NCI-H345 (cell line): ENCODE measurements at places on chromosomes 16 and 17.

DNA sequence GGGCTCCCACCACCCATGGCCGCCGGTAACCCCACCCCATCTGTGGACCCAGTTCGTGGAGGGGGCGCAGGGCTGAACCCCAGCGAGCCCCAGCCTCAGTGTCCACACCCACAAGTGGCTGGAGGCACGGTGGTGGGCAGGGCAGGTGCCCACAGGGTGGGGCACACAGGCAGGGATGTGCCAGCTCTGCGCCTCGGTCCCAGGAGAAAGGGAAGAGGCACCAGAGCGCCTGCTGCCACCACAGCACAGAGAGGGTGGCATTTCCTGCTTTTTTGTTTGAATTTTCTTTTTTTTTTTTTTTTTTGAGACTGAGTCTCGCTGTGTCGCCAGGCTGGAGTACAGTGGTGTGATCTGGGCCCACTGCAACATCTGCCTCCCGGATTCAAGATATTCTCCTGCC, 19.0 kb downstream of the ZFPM1 start:
- DNase-seq: no peak

DNA sequence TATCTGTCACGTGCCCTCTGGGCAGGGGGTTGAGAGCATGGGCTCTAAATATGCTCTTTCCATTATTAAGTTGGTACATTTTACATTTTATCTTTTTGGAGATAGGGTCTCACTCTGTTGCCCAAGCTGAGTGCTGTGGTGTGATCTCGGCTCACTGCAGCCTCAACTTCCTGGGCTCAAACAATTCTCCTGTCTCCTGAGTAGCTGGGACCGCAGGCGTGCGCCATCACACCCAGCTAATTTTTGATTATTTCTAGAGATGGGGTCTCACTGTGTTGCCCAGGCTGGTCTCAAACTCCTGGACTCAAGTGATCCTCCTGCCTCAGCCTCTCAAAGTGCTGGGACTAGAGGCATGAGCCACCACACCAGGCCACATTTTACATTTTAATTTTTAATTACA, 43.9 kb upstream of the KDM6B start:
- no peak for DNase-seq

DNA sequence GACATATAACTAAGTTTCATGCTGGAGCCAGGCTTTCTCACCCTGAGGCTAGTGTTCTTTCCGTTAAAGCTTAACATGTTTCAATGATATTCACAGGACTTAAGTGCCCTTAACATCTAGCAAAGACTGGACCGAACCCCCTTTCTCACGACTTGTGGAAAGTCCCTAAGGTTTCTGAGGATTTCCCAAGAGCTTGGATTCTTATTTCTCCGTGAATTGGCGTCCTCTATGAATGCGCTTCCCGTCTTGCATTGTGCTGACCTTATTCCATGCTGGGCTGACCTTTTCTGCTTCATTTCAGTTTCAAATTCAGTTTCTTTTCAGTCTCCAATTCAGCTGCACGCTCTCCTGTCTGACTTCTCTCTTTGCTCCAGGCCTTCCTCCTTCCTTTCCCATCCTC, 206.4 kb downstream of the HS3ST3A1 start:
- no peak for DNase-seq

DNA sequence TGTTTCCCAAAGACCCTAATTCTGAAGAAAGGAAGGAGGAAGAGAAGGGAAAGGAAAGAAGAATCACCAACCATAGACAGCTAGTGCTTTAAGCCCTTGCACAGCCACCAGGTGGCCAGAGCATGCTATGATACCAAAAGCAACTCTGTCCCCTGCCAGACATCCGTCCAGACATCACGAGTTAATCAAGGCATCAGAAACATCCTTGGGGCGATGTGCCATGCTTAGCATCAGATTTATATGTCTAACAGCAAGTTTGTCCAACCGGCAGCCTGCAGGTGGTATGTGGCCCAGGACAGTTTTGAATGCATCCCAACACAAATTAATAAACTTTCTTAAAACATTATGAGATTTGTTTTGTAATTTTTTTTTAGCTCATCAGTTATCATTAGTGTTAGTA, 2.9 kb upstream of the CRYBA1 start:
- DNase-seq: no peak

DNA sequence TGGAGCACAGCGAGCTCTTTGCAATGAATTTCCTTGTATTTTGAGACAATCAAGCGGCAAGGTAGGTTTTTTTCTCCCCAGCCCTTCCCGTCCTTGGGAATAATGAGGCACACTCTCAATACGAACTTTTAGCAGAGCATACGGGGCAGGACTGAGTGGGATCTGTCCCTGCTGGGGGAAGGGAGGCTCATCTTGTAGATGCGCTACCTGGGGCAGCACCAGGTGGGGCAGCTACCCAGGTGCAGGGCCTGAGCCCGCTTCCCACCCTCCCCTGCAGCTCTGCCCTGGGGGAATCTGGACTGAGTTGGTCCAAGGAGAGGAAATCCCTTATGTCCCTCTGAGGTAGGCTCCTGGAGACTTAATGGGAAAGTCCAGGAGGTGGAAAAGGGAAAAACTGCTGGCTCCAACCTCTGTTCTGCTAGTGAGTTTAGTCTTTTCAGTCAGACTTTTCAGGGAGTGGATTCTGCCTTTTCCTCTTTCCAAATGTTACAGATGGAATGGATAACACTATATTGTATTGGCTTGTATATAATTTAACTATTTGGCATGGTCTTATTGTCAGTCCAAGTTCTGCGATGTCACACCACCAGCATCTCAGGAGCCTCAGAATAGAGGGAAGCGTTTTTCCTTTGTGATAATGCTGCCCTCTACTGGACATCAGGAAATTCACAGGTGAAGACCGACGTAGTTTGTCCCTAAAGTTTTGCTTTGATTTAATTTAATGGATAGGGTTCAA, 9.6 kb upstream of the CES1 start:
- peak; percentile 12 for DNase-seq

DNA sequence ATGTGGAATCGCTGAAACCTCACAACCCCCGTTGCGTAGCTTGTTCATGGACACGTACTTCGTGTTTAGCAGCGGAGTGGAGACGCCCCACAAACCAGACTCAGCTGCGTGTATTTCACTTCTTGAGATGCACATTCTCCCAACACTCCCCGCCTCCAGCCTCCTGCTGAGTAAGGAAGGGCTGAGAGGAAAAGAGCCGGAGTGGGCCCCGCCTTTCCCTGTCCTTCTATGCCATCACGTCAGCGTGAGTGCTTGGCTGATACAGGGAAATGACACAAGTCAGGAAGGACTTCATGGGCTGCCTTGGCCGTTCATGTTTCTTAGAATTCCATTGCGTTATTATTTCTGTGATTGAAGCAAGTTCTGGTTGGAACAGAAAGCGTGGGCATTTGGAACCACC, 68.6 kb upstream of the CBX4 start:
- no peak for DNase-seq

DNA sequence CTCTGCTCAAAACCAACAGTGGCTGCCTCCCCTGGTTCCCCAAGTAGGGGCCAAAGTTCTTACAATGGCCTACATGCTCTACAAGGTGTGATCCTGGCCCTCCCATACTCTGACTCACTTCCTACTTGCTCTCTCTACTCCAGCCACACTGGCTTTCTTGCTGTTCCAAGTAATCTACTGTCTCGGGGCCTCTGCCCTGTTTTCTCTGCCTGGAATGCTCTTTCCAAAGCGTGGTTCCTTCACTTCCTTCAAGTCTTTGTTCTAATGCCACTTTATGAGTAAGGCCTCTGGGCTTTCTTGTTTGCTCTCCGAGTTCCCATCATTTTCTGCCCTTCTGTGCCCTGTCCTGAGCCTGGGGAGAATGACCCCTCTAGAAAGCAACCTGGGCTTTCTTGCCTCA, 4.1 kb upstream of the CDH3 start:
- DNase-seq: no peak

DNA sequence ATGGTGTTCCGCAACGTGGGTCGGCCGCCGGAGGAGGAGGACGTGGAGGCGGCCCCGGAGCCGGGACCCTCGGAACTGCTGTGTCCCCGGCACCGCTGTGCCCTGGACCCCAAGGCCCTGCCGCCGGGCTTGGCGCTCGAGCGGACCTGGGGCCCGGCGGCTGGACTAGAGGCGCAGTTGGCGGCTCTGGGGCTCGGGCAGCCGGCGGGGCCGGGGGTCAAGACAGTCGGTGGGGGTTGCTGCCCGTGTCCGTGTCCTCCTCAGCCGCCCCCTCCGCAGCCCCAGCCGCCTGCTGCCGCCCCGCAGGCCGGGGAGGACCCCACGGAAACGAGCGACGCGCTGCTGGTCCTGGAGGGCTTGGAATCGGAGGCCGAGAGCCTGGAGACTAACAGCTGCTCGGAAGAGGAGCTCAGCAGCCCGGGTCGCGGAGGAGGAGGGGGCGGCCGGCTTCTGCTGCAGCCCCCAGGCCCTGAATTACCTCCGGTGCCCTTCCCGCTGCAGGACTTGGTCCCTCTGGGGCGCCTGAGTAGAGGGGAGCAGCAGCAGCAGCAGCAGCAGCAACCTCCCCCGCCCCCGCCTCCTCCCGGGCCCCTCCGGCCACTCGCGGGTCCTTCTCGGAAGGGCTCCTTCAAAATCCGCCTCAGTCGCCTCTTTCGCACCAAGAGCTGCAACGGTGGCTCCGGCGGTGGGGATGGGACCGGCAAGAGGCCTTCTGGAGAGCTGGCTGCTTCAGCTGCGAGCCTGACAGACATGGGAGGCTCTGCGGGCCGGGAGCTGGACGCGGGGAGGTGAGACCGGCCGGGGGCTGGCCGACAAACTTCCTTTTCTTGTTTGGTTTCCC, 821 bp downstream of the SOCS7 start:
- DNase-seq: no peak

DNA sequence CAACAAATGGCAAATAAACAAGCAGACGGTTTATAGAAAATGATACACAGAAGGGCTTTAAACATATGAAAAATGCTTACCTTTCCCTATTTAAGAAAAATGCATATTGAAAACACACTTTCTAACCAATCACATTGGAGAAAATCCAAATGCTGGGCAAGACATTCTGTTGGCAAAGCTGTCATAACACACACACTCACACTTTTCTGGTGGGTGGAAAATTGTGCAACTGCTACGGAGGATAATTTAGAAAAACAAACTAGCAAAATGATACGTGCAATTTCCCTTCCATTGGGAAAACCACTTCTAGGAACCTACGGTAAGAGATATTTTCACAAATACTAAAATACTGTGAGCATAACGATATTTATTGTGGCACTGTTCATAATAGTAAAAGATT, 9.8 kb upstream of the MYH3 start:
- no peak for DNase-seq

GRCh38 chr17:10661437-10661836, 4.3 kb upstream of the MYH3 start:
- no peak for DNase-seq

GRCh38 chr16:46974352-46974751, 878 bp upstream of the DNAJA2 start:
- peak; percentile 2 for DNase-seq

- DNase-seq: no peak
These were observed 80.5 kb downstream of the ZNF778 start for GRCh38 chr16:89297910-89298545.

DNA sequence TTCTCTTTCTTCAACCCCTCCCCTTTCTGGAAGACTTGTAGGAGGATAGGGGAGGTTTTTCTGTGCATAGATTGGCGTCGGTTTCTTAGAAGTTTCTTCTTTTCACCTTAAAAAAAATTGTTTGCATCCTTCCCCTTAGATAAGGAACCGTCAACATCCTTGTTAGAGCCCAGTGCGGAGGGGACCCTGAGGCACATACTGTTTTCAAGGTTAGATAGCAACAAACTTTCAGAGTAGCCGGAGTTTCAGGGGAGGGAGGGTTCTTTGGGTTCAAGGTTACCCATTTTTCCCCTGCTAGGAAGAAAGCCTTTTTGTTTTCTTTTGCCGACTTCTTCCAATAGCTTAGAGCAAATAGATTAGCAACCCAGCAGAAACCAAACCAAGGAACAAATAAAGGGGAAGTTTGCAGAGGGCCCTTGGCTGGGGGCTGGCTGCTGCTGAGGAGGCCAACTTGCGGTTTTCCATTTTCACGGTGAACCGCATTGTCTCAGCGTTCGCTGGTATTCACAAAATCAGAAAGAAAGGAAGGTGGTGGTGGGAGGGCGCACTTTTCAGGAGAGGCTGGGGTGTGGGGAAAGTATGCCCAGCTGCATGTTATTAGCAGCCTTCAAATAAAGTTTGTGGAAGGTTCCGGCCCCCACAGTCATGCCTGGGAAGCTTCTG, 28.8 kb downstream of the MSI2 start:
- DNase-seq: no peak

DNA sequence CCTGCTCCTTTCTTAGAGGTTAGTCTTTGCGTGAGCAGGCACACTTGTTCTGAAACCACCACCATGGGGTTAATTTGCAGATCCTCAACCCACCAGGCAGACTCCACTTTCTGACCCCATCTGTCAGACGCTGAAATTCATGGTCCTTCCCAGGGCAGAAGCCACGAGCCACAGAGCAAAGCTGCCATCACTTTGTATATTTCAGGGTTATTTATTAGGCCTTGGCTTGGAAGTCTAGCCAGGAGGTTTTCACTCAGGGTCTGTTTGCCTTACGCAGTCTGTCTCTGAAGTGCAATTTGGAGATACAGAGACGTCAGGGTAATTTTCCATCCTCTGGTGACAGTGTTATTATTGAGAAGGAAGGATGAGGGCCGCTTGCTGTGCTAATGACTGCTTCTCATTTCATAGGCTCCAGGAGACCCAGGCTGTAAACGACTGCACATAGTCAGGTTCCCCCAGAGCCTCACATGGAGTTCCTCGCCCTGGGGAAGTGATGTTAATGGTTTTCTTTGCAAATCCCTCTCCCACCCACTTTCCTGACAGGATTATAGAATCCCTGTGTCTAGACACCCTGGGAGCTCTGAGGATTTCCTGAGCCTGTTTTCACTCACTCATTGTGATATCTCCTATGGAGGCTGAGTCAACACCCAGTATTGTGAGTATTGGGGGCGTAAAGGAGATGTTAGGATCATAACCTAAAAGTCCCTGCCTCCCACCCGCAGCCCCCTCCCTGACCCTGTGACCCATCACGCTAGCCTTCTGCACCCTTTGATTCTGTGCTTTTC, 269.0 kb downstream of the ABCC12 start:
- DNase-seq: peak; percentile 16

DNA sequence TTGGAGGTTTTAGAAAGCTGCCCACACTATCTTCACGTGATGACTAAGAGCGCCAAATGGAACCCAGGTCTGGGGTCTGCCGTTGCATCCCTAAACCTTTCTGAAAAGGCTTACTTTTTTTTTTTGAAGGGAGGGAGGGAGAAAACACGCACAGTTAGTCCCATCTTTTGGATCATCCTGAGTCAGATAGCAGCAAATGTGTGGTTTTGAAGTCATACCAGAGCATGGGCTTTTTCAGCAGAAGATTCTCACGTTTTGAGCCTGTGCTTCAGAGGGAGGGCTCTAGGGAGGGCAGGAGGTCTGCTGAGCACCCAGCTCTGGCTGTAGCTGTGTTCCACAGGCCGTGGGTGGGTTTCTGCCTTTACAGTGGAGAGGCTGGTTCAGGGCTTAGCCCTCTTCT, 194.7 kb downstream of the SNX29 start:
- DNase-seq: no peak
